ENCODE measurements at places on chromosomes 5 and 9.

- DNase-seq, result no peak
Observed at GRCh38 chr5:78627766-78628165, 20.8 kb downstream of the LHFPL2 start.

GRCh38 chr5:40315126-40315525 lies 364.6 kb upstream of the PTGER4 start:
- DNase-seq, result no peak

DNA sequence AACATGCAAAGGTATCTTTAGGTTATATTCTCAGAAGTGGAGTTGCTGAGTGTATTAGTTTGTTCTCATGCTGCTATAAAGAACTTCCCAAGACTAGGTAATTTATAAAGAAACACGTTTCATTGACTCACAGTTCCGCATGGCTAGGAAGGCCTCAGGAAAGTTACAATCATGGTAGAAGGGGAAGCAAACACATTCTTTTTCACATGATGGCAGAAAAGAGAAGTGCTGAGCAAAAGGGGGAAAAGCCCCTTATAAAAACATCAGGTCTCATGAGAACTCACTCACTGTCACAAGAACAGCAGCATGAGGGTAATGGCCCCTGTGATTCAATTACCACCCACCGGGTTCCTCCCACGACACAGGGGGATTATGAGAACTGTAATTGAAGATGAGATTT lies 163.6 kb upstream of the PRLR start:
- DNase-seq, result no peak

GRCh38 chr5:137245438-137245837 lies 253.7 kb downstream of the SPOCK1 start:
- DNase-seq, result no peak

GRCh38 chr5:58544195-58544594 lies 38.7 kb upstream of the RAB3C start:
- DNase-seq, result no peak

DNA sequence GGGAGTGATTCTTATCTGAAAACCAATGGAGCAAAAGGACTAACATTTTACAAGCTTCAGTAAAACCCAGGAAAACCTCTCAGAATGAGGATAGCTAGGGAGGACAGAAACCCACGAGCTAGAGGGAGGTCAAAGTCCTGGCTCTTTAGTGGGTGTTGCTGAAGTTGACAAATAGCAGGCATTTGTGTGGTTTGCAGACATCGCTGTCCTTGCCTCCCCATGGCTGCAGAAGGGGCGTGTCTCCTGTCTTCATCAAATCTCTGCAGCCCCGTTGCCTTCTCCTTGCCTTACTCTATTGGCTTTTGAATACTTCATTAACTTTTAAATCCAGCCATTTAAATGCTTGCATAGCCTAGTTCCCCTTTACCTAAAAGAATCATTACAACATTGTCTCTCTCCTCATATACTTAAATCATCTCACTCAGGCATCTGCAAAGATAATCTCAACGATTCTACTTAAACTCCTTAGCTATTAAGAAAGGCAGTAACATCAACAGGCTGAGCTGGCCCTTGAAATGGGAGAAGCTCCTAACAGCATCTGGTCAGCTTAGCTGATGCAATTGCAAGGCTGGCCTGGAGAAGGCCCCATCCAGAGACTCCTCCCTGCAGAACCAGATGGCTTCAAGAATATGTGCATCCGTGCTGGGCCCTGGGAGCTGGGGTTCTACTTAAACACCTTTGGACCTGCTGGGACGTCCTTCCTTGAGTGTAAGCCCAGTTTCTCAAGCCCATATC lies 152.8 kb upstream of the TAS2R1 start:
- no peak for DNase-seq

DNA sequence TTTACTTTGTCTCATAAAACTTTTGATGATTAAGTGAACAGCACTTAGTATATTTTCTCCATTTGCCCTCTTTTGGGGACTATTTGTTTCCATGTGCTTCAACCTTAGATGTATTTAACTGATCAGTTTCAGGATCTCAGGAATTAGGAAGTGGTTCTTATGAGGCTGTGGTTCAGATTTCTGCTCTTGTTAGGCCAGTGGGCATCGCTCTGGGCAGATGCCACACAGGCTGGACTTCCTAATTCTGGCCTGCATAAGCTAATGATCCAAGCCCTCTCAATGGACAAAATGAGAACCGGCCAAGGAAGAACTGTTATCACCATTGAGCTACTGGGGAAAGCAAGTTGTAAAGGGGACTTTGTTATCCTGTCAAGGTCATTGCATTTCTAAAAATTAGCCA lies 6.9 kb downstream of the ARHGAP26 start:
- DNase-seq, result no peak

DNA sequence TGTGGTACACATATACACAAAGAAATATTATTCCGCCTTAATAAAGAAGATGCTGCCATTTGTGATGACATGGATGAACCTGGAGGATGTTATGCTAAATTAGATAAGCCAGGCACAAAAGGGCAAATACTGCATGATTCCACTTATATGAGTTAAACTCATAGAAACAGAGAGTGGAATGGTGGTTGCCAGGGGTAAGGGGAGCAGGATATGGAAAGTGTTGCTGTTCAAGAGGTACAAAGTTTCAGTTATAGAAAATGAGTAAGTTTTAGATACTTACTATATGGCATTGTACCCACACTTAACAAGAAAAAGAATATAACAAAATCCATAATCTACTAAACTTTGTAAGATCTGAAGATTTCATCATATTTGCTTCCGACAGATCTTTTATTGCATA lies 252.2 kb downstream of the SYK start:
- DNase-seq, result no peak

DNA sequence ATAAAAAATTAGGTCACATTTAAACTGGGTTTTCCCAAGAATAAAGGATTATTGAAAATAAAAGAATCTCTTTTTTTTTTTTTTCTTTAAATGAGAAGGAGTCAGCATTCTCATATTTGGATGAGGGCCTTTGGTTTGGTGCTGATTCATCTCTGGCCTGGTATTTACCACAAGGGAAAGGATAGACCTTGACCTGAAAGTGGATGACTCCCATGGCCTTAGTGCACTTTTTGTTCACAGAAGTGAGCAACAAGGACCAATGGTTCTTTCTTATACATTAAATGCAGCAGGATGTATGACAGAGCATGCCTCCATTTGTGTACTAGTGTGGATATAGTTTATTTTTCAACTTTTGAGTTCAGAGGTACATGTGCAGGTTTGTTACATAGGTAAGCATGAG lies 6.9 kb downstream of the YTHDC2 start:
- no peak for DNase-seq

DNA sequence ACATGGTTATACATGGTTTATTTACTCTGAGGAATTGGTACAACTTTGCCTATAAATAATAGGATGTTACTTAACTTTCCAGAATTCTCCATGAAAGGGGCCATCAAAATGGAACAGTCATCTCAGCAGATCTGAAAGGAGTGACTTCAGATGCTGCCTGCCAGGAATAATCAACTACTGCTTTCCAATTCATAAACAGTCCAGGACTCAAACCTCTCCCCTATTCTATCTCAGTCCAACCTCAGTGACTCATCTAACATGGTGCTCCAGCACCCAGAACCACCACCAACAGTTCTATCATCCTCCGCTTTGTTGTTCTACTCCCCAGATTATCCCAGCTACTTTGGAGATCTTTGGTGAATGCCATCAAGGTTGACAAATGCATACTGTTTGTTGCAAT lies 221.5 kb upstream of the MPDZ start:
- DNase-seq, result no peak

GRCh38 chr5:35031276-35031675 lies 16.5 kb downstream of the AGXT2 start:
- no peak for DNase-seq

DNA sequence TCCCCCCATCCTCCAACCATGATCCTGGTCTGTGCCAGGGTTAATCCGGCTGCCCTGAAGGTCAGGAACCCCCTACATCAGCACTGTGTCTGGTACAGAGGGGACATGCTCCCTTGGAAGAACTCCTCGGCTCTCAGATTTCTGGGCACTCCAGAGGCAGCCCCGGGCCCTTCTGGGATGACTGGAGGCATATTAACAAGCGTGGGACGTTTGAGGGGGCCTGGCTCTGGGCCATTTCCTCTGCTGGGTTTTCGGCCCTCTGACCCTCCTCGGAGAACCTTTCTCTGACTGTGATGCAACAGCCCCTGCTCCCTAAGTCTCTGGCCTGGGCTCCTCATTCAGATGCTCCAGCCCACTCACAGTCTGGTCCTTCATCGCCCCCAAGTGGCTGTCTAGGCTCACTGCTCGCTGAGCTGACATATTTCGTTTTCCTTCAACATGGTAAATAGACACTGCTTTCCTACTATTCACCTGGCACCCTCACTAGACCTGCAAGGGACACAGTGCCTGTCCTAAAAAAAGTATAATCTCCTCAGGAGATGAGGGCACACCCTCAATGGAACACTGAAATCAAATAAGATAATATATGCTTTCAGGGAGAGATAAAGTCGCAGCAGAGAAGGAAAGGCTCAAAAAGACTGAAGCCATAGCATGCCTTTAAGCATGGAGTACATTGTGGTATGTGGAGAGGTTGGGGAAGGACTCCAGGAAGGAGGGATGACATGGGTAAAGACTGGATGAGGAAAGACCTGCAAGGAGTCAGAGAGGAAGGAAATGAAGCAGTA lies 404.7 kb upstream of the TRPC7 start:
- DNase-seq, result peak; percentile 29

DNA sequence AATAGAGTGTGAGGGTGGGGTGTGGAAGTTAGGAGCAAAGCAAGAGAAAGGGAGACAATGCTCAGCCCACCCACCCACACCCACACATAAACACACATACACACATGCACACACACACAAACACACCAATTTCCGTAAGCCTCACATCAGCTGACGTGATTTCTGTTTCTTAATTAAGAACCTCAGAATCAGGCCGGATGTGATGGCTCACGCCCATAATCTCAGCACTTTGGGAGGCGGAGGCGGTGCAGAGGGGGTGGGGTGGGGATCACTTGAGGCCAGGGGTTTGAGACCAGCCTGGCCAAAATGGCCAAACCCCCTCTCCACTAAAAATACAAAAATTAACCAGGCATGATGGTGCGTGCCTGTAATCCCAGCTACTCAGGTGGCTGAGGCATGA lies 26.4 kb upstream of the PIK3R1 start:
- DNase-seq, result no peak

GRCh38 chr9:93132287-93132927 lies 1.6 kb downstream of the NINJ1 start:
- DNase-seq, result no peak

DNA sequence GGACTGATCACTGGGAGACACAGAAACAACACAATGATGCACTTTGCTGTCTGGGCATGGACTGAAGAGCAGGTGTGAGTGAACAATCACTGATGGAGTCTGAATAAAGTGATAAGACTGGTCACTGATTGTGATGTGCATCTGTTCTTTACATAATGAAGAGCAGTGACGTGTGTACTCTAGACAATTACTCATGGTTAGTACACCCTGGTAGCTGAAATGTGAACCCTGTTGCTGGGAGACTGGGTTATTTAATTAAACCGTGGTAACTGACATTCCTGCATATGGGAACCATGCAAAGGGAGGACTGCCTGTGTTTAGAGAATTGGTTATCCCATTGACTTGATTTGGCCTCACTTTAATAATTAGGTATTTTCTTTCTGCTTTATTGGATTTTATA lies 202.9 kb downstream of the NR2F1-AS1 start:
- no peak for DNase-seq

GRCh38 chr5:120509053-120509452 lies 45.0 kb downstream of the PRR16 start:
- DNase-seq, result no peak

DNA sequence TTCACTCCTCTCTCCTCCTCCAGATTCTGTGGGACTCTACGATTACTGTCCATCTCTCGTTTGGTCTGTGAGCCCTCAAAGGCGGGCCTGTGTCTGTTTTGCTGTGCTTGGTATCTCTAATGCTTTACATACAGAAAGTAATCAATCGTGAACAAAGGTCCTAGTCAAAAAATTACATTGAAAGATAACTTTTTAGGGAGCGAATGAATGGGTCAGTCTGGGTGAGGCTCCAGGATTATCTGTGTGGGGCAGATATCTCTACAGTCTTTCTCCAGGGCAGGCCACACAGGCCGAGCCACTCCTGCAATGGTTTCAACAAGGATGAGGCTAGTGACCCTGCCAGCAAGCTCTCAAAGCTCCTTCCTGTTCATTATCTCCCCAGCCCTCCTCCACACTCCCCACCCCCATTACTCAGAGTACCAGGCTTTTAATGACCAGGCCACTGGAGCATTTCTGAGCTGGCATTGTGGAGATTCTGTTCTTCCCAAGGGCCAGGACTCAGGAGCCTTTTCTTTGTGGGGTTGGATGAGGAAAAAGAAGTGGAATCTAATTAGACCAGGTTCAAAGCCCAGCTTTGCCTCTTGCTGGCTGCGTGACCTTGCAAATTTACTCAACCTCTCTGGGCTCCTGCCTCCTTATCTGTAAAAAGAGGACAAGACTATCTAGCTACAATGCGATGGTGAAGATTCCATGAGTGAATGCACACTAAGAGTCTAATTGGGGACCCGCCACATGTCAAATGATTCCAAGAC lies 10.2 kb downstream of the CORO2A start:
- DNase-seq, result no peak

- no peak for DNase-seq
Observed at GRCh38 chr9:120281665-120282064, 298.3 kb downstream of the CDK5RAP2 start.

DNA sequence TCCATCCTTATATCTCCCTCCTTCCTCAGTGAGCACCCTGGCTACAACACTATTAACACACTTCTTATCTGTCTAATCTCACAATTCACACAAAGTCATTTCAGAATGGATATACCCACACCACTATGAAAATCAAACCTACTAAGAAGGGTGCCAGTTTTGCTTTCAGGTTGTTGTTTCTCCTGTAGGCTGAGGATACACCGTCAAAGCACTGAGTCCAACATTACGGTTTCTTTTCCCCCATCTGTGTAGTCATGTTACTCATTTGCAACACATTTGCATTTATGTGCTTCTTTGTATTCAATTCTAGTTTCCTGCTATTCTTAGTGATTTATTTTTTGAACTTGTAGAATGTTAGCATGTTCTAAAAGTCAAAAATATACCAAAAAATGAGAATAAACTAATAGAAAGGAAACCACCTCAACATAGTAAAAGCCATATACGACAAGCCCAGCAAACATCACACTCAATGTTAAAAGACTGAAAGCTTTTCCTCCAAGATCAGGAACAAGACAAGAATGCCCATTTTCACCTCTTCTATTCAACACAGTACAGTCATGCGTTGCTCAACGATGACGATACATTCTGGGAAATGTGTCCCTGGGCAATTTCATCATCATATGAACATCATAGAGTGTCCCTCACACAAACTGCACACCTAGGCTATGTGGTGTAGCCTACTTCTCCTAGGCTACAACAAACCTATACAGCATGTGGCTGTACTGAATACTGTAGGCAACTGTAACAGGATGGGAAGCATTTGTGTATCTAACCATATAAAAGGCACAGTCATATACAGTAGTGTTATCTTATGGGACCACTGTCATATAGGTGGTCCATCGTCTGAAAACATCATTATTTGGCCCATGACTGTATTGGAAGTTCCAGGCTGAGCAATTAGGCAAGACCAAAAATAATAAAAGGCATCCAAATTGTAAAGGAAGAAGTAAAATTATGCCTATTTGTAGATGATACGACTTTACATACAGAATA lies 6.3 kb downstream of the ROR2 start:
- DNase-seq, result no peak

GRCh38 chr5:169094586-169095409 lies 206.1 kb downstream of the SLIT3 start:
- no peak for DNase-seq

- no peak for DNase-seq
Observed at GRCh38 chr5:82365744-82366228, 87.6 kb upstream of the RPS23 start.
